ENCODE measurements at places on chromosomes 7 and 10.

DNA sequence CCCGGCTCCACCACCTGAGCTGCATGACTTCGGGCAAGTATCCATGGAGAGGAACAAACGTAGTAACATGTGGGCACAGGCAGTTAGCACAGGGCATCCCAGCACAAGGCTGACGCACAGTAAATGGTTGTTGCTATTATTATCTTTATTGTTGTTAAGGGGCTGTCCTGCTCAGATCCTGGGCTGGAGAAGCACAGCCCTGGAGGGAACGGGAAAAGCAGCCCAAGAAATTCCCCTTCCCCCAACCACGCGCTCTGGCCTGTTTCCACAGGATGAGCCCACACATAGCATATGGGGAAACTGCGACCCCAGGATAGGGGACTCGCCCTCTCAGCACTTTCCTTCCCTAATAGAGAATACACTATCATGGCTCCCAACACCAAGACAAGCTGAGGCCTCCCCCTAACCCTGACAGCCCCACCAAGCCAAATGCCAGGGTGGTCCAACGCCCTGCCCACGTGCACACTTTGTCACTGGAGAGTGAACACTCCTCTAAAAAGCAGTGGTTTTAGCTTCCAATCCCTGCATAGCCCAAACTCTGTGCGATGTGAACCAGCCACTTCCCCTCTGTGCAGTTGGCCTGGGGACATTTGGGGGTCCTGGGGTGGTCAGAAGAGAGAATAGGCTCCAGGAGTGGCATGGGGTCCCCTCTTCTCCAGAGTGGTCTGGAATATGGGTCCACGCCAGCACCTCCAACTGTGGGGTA lies 11.0 kb downstream of the PSD start:
- DNase-seq: no peak

DNA sequence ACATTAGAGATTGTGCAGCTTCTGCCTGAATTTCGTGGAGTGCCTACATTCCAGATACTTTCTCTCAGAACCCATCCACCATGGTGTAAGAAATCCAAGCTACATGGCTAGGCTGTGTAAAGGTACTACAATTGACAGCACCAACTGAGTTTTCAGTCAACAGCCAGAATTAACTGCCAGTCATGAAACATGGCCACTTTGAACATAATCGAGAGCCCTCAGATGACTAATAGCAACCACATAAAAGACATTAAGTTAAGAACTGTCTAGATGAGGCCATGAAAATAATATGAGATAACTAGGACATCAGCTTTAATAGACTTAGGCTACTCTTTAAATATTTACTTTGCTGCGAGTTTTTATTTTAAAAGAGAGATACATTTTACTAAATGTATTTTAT lies 1106.8 kb upstream of the LRRTM3 start:
- DNase-seq: no peak

DNA sequence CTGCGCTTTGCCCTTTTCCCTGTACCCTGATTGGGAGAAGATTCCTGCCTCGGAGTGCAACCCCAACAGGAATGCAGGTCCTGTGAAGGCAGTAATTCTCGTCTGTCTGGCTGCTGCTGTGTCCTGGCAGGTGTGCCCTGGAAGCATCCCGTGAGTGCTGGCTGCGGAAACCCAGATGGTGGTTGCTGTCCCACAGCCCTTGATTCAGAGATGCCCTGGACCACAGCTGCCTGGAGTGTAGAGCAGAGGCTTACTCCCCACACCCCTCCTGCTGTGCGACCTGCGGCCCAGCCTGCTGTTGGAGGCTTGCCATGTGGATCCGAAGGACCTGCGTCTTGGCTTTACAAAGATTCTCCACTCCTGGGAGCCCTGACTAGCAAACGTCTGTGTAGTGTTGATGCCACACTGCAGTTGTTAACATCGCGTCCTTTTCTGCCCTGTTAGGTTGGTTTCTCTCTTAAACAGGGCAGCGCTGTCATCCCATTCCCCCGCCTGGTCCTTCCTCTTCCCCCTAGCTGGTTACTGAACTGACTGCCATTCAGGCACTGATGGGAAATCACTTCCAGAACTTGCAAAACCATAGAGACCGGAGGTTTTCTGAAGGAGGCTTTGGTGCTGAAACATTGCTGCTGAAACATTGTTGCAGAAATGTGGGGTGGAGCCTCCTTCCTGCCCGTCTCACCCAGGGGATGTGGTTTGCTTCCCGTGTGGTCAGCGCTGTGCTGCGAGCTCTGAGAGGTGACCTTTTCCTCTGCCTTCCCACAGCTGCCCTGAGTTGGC lies 53.3 kb downstream of the DNAJB6 start:
- no peak for DNase-seq

GRCh38 chr7:106190589-106191330 lies 78.6 kb upstream of the SYPL1 start:
- no peak for DNase-seq

DNA sequence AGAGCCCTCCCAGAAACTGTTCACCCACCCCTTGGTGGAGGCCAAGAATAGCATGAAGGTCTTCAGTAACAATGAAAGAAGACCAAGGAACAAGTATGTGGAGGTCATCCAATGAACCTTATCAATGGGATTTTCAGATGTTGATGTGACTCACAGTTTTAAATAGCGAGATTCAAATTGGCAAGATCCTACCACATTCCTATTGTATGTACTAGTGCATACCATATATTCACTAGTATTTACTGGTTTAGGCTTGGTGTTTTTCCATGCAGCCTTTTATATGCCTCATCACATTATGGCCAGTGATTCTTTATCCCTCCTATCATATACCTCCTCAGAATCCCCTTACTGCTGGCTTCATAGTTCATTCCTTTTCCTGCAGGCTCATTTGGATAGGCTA lies 54.4 kb downstream of the ITGB8 start:
- DNase-seq: no peak

GRCh38 chr7:91330866-91331265 lies 66.6 kb downstream of the FZD1 start:
- no peak for DNase-seq

- no peak for DNase-seq
Measured at GRCh38 chr7:77858278-77858677, 59.7 kb downstream of the PHTF2 start.

DNA sequence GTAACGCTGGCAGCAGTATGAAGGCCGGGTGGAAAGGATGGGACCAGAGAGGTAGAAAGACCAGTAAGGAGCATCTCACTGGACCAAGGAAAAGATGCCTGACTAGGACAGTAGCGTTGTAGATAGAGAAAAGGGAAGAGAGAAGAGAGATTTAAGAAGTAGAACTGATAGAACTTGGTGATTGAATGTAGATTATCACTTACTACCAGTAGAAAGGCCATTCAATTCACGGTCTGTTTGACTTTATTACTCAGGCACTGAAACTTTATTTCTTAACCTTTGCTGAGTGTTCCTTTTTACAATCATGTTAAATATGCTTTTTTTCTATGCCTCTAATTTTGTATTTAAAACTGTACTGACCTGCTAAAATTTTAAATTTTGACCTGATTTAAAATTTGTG lies 12.2 kb downstream of the MCU start:
- no peak for DNase-seq

DNA sequence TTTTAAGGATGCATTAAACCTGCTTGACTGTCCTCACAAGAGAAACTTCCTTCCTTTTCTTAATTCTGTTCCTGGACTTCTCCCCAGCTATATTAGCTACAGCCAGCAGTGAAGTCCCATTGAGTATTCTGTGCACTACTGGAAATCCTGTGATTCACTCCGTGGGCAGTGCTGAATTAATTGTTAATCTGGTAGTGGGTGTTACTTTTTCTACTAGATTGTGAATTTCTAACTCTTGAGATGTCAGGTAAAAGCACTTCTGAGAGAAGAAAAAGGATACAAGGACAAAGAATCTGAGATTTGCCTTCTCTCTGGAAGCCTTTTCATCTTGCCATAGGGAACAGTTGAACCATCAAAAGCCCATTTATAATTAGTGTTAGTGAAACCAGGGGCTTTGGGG lies 33.9 kb downstream of the CYCS start:
- no peak for DNase-seq

GRCh38 chr7:67863911-67864310 lies 867.3 kb downstream of the TYW1 start:
- no peak for DNase-seq

GRCh38 chr7:51158211-51158610 lies 158.4 kb downstream of the COBL start:
- DNase-seq: no peak
